Cerebellar nuclear complex (tissue), 1 donor: ENCODE measurements at places on chromosomes 11 and 22.

- DNase-seq = no peak
Observed at GRCh38 chr11:71140206-71140919, 112.0 kb downstream of the SHANK2 start.

- no peak for DNase-seq
Observed at GRCh38 chr11:126878913-126879482, 121.6 kb downstream of the KIRREL3 start.

- DNase-seq = no peak
Observed at GRCh38 chr11:69948256-69949141, 129.3 kb upstream of the FGF3 start.

DNA sequence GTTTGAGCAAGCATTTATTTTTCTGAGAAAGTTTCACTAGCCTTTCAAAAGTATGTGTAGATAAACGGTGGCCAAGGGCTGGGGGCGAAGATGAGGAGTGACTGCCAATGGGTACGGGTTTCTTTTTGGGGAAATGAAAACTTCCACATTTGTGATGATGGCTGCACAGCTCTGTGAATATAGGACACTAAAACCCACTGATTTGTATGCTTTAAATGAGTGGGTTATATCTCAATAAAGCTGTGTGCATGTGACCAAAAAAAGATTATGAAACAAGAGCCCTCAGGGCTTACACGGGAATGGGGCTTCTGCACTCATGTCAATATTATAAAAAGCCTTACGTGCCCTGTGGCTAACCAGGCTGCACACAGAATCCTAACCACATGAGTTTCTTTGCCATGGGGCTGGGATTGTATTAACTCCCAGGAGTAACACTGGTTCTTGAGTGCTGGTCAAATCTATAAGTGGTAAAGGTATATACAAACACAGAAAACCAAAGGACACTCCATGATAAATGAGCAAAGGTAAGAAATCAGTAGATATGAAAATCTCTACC lies 31.3 kb downstream of the ABCC8 start:
- DNase-seq = no peak

DNA sequence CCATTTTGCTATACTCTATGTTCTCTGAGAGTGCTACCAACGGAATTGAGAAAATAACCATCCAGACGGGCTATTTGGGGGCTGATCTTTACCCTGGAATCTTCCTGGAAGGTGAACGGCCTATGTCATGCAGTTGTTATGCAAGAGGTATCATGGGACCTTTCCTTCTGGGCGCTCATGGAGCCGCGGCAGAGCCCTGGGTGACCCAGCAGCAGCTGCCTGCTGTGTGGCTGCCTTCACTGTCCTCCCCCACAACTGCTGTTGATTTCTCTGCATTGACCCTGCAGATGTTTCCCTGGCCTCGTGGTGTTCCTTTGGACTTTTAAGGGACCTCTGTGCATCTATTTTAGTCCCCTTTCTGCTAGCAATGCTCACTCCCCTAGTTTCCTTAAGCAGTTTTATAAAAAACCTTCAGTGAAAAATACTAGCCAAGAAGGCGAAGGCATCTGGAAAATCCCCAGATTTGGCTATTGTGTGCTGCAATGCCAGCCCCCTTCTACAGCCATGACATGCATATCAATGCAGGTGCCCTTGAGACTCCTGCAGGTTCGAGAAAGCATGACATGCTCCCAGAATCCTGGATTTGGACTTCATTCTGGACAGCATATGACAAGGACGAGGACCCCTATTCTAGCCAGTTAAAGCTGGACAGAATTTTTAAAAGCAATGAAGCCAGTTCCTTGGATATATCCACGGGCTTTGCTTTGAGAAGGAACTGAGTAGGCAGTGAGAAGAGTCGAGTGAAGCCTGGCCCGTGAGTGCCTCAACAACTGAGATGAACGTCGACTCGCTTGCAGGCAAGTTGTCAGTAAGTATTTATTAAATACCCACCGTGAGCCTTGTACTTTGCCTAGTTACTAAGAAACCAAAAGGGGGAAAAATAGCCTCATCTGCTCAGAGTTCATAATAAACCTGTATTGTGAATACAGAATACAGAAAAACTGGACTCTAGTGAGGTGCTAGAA lies at the start of gene SLC25A18:
Gene SLC25A18 (plus strand): TSS at position 593 of the 965 bp plus-strand sequence. CDS start 16,447 bp downstream, outside the sequence.
- no peak for DNase-seq

- DNase-seq = no peak
Observed at GRCh38 chr22:43731988-43732387, 80.1 kb downstream of the EFCAB6 start.
